Colonic mucosa (tissue), 4 donors: ENCODE measurements at places on chromosomes 3 and 15. TPM values are rescaled to one million over a fixed set of nuclear protein-coding genes. Genes with fewer than 3 reads are reported as not detected.

- no peak overlapping the region for H3K27ac ChIP-seq
- no peaks in the 10 kb centered on the region for H3K36me3 ChIP-seq
- no peaks in the 10 kb centered on the region for H3K27me3 ChIP-seq
- no peak overlapping the region for H3K4me3 ChIP-seq
Measured at GRCh38 chr15:95812491-95812890, 518.0 kb upstream of the NR2F2 start.

DNA sequence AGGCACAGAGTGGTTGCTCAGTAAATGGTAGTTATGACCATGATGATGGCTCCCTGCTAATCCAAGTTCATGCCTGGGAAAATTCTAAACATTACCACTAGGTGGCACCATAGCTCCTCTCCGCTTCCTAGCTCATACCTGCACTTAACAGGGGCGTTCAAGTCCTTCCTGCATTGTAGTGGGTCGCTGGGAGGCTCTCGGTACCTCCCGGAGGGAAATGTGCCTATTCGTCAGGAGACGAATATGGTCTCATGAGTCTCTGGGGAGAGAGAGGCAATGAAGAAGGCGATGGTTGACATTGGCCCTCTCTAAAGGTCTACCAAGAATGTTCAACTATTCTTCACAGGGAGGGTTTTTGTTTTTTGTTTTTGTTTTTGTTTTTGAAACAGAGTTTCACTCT lies 10.9 kb downstream of the MESP1 start:
- H3K27me3 ChIP-seq = no peaks in the 10 kb centered on the region
- H3K36me3 ChIP-seq = no peaks in the 10 kb centered on the region
- no peaks in the 10 kb centered on the region for H3K4me1 ChIP-seq
- no peak overlapping the region for H3K27ac ChIP-seq
- DNase-seq = peak; percentile 77

DNA sequence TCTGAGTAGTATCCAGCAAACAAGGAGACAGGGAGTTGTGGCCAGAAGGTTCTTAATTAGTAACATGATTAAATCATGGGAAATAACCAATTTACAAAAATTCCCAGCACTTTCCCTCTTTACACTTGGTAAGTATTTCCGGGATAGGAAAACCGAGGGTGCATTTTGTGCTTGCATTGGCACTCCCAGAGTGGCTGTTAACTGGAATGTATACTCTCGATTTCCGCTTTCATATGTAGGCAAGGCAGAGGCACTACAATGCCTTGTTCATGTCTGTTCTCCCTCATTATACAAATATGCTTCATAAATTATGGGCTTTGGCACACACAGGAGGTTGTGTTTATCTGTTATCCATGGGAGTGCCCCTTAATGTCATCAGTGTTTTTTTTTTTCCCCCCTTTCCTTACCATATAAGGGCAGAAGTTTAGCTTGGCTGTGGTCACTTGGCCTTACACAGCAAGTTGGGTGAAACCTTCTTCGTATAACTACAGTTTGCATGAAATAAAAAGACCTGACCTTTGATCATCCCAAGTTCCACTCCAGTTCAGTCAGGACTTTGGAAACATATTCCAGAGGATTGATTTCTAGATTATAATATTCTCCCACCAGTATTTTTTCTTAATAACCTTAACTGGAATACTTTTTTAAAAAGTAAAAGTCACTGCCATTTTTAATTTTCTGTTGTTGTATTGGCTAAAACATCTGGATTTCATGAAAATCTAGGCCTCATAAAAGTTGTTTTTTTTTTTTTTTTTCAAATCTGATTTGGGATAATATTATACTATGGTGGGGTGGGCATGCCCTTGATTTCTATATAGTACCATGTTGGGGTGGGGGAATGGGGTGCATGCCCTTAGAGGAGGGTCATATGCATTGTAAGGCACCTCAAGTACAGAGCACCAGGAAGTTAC lies 8.9 kb downstream of the TPM1 start:
- H3K36me3 ChIP-seq = no peaks in the 10 kb centered on the region
- peak; percentile 74 for DNase-seq
- peaks cover 22% of the 10 kb centered on the region for H3K4me1 ChIP-seq
- no peaks in the 10 kb centered on the region for H3K27me3 ChIP-seq
- peak overlapping the region; percentile 97 for H3K27ac ChIP-seq

DNA sequence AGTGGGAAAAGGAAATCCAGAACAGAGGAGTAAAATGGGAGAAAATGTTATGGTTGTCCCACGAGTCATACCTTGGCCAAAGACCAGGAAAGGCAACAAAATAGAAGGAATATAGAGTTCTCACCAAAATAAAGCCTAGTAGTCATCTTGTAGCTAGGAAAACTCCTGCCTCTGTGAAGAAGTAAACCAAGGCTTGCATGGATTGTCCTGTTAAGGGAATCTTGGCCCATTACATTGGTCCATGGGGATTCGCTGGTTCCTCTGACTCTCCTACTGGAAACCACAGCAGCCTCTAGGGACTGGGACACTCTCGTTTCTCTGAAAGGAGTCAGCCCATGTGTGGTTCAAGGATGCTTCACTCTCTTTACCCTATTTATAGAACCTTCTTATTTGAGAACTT lies 62.9 kb upstream of the FNDC3B start:
- H3K4me1 ChIP-seq = no peaks in the 10 kb centered on the region
- no peaks in the 10 kb centered on the region for H3K36me3 ChIP-seq
- H3K27ac ChIP-seq = no peak overlapping the region
- H3K4me3 ChIP-seq = no peak overlapping the region
- no peak for DNase-seq
- H3K27me3 ChIP-seq = no peaks in the 10 kb centered on the region

DNA sequence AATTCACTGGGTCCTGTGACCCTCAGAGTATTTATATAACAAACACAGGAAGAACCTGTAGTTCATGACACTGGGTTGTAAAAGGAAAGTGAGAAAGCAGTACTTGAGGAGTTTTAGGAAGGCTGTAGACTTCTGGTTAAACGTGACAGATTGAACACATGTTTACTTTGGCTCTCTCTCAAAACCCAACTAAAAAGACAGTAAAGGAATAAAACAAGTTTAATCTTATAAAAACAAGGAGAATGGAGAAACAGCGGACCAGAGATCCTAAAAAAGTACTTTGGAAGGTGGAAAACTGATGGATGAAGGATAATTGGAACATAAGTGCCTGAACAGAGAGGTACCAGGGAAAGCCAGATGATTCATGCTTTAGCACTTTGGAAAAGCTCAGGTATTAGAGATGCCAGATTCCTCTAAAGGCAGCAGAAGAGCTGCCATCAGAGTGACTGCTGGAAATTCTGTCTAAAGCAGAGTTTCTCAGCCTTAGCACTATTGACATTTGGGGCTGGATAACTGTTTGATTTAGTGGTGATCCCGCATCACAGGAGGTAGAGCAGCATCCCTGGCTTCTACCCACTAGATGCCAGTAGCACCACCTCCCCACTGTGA lies 182.9 kb upstream of the RORA start:
- DNase-seq = no peak
- no peaks in the 10 kb centered on the region for H3K4me1 ChIP-seq
- H3K27ac ChIP-seq = no peak overlapping the region
- H3K27me3 ChIP-seq = no peaks in the 10 kb centered on the region

DNA sequence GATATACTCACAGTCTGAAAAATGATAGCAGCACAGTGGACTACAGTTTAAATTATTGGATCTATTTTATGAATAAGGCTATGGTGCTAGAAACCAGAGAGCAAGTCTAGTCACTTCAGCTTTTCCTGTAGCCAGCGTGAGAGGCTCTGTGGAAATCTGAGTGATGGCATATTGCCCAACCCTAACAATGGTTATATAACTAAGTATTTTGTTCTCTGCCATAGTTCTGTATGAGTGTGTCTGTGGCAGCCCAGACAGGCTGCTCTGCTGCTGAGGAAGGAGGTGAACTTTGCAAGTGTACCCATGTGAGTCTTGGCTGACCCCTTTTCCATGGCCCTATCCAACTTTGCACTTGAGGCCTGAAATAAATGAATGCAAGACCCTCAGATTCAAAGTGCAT lies 105.7 kb downstream of the LRTM1 start:
- no peaks in the 10 kb centered on the region for H3K4me1 ChIP-seq
- H3K36me3 ChIP-seq = no peaks in the 10 kb centered on the region
- H3K27ac ChIP-seq = no peak overlapping the region
- H3K4me3 ChIP-seq = no peak overlapping the region
- peak; percentile 27 for DNase-seq

GRCh38 chr15:92122259-92122658 lies 268.8 kb downstream of the SLCO3A1 start:
- no peaks in the 10 kb centered on the region for H3K4me1 ChIP-seq
- no peak overlapping the region for H3K4me3 ChIP-seq
- H3K36me3 ChIP-seq = no peaks in the 10 kb centered on the region
- H3K27ac ChIP-seq = no peak overlapping the region
- no peak for DNase-seq
- H3K27me3 ChIP-seq = no peaks in the 10 kb centered on the region

DNA sequence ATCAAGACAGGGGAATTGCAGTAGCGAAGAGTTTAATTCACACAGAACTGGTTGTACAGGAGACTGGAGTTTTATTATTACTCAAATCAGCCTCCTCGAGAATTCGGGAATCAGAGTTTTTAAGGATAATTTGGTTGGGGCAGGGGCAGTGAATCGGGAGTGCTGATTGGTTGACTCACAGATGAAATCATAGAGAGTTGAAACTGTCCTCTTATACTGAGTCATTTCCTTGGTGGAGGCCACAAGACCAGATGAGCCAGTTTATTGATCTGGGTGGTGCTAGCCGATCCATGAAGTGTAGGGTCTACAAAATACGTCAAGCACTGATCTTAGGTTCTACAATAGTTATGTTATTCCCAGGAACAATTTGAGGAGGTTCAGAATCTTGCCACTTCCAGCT lies 5.3 kb upstream of the ZNF770 start:
- no peaks in the 10 kb centered on the region for H3K4me1 ChIP-seq
- no peaks in the 10 kb centered on the region for H3K27me3 ChIP-seq
- H3K4me3 ChIP-seq = no peak overlapping the region
- DNase-seq = no peak
- H3K36me3 ChIP-seq = no peaks in the 10 kb centered on the region

- DNase-seq = no peak
- H3K27me3 ChIP-seq = no peaks in the 10 kb centered on the region
- H3K27ac ChIP-seq = no peak overlapping the region
- no peak overlapping the region for H3K4me3 ChIP-seq
Measured at GRCh38 chr15:70469651-70470555, 293.5 kb downstream of the UACA start.

GRCh38 chr15:33083232-33084081 lies 111.1 kb downstream of the FMN1 start:
- H3K36me3 ChIP-seq = no peaks in the 10 kb centered on the region
- no peak for DNase-seq
- H3K4me3 ChIP-seq = no peak overlapping the region
- no peak overlapping the region for H3K27ac ChIP-seq

GRCh38 chr3:22383285-22383684 lies 632.3 kb upstream of the ZNF385D start:
- no peak overlapping the region for H3K4me3 ChIP-seq
- no peak for DNase-seq
- H3K4me1 ChIP-seq = no peaks in the 10 kb centered on the region
- H3K27me3 ChIP-seq = no peaks in the 10 kb centered on the region
- H3K27ac ChIP-seq = no peak overlapping the region

- no peaks in the 10 kb centered on the region for H3K27me3 ChIP-seq
- H3K36me3 ChIP-seq = no peaks in the 10 kb centered on the region
- H3K4me1 ChIP-seq = no peaks in the 10 kb centered on the region
- no peak for DNase-seq
Measured at GRCh38 chr15:77514641-77515402, 94.1 kb downstream of the HMG20A start.

DNA sequence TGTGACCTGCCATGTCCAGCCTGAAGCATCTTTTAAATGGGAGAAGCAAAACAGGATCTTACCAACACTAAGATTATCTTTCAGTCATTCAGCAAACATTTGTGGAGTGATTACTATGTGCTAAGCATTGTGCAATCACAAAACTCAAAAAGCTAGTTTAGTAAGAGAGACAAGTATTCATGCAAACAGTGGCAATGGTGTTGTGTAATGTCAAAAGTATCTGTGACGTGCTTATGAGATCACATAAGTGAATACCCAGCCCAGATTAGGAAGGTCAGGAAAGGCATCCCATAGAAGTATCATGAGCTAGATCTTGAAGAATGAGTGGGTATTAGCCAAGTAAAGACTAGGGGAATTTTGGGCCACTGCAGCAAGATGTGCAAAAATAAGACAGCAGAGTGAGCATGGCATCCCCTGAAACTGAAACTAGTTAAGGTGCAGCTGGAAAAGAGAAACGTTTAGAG lies 32.1 kb downstream of the SEC62 start:
- no peaks in the 10 kb centered on the region for H3K27me3 ChIP-seq
- no peak for DNase-seq
- no peaks in the 10 kb centered on the region for H3K36me3 ChIP-seq
- no peak overlapping the region for H3K27ac ChIP-seq

GRCh38 chr3:127544803-127545201 lies 45.7 kb downstream of the TPRA1 start:
- no peaks in the 10 kb centered on the region for H3K36me3 ChIP-seq
- peaks cover 13% of the 10 kb centered on the region for H3K4me1 ChIP-seq
- H3K27ac ChIP-seq = no peak overlapping the region
- H3K4me3 ChIP-seq = no peak overlapping the region
- peak; percentile 22 for DNase-seq

DNA sequence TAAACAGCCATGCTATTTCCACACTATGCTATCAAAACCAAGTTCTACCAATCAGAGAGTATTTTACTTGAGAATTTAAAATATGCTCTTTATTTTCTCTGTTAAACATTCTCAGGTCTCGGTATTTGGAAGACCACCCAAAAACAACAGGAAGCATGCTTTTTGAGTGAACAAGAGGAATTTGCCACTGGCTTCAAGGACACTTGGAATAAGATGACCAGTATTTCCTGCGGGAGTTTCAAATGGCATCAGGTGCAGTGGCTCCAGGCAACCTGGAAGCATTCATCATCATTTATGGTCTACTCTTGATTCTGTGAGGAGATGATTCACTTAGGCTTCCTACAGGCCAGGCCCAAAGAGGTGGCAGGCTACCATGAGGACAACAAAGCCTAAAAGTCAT lies 305.7 kb upstream of the ATP11B start:
- no peaks in the 10 kb centered on the region for H3K36me3 ChIP-seq
- no peaks in the 10 kb centered on the region for H3K27me3 ChIP-seq
- no peaks in the 10 kb centered on the region for H3K4me1 ChIP-seq
- DNase-seq = no peak

DNA sequence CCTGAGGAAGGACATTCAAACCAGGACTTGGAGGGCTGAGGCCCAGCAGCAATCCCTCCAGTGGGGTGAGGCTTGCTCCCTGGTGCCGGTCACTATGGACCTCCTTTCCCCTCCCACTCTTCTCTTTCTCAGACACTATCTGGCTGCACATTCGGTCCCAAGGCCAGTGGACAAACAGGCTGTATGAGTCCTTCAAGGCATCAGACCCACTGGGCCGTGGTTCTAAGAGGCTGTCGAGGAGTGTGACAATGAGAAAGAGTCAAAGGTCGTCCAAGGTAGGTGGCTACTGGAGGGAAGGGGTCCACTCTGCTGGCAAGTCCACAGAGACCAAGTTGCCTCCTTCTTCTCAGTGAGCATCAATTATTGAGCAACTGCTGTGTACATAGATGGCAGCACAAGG lies 28.0 kb downstream of the NOX5 start:
- no peaks in the 10 kb centered on the region for H3K36me3 ChIP-seq
- H3K4me1 ChIP-seq = no peaks in the 10 kb centered on the region
- DNase-seq = no peak
- no peak overlapping the region for H3K4me3 ChIP-seq

Gene GPR171
- 0.53 TPM for total RNA-seq

Gene CCDC33
- 0.10 TPM for total RNA-seq

Gene KLHL6
- total RNA-seq = 2.1 TPM

Gene ZDHHC19
- total RNA-seq = not detected

Gene GOLGA6L7
- total RNA-seq = not detected

Gene GCNT3
- total RNA-seq = 365 TPM

Gene CHST2
- 2.5 TPM for total RNA-seq
